ENCODE measurements at places on chromosomes 2 and 18. TPM values are rescaled to one million over a fixed set of nuclear protein-coding genes. Genes with fewer than 3 reads are reported as not detected.
A peak's percentile ranks its signal among the peaks of the same experiment; 100 is the strongest.

- no peak for DNase-seq
These were observed 127.8 kb downstream of the MBP start for GRCh38 chr18:77004555-77005380.

DNA sequence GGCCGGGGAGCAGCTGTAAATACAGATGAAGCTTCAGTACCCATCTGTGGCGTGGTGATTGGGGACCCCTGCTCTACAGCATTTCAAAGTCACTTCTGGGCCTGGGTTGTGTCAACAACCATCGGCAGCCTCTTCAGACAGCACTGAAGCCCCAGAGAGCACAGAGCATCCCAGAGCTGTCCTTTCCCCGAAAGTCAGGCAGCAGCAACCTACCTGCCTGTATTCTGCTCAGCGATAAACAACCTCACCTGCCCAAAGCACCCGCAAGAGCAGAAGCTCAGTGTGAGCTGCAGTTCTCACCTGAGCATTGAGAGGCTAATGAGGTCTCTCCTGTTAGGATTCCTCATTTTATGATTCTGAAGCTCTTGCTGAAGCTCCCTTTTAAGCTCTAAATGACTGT lies 19.3 kb downstream of the TRABD2A start:
- DNase-seq, result no peak

GRCh38 chr2:237731663-237732062 lies 66.9 kb upstream of the RBM44 start:
- DNase-seq, result no peak

DNA sequence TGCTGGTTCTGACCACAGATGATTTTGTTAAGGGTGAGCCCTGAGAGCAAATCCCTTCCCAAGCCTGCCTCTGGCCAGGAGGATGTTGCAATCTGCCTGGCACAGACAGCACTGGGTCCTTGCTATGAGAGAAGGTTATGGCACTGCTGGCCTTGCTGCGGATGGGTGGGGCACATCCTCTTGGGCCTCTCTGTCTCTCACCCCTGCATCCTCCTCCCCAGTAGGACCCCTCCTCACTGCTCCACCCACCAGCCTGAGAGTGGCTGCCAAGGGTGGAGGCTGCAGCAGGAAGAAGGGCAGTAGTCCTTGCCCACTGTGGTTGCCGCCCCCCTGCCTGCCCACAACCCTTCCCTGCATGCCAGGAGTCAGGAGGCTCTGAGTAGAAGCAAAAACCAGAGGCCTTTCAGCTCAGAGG lies 180.9 kb downstream of the ZBTB7C start:
- no peak for DNase-seq

GRCh38 chr2:29655391-29656086 lies 265.8 kb downstream of the ALK start:
- DNase-seq, result no peak

GRCh38 chr2:8608411-8608954 lies 73.4 kb upstream of the ID2 start:
- DNase-seq, result no peak

- no peak for DNase-seq
These were observed 1407.1 kb upstream of the ACVR2A start for GRCh38 chr2:146437712-146438111.

DNA sequence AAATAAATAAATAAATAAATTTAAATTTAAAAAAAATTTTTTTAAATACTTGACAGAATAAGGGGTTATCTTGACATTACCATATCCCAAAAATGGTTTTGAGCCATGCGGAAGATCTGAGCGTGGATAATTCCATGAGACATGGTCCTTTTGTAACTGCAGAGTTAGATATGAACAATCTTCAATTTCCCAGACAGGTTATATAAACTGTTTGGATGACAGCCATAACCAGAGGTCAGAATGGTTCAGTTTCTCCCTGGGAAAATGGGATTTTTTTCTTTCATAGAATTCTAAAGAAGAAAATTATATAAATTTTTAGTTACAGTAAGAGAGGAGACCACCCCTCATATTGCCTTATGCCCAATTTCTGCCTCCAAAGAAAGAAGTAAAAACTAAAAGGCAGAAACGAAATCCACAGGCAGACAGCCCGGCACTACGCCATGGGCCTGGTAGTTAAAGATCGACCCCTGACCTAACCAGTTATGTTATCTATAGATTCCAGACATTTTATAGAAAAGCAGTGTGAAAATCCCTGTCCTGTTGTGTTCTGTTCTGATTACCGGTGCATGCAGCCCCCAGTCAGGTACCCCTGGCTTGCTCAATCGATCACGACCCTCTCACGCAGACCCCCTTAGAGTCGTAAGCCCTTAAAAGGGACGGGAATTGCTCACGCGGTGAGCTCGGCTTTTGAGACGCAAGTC lies 3.0 kb downstream of the GALM start:
- DNase-seq, result no peak

- DNase-seq, result no peak
These were observed 80.8 kb downstream of the VIT start for GRCh38 chr2:36777272-36777671.

DNA sequence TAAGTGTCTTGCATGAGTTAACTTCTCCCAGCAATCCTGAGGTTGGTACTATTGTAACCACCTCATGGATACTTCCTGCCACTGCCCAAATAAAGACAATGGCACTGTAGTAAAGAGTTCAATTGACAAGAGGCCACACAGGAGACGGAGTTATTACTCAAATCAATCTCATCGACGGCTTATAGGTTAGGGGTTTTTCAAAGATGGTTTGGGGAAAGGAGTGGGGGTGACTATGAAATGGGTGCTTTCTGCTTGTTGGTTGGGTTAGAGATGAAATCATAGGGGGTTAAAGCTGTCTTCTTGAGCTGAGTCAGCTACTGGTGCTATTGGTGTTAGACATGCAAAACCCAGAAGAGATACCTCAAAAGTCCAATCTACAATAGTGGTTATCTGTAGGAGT lies 1258.0 kb upstream of the ZEB2 start:
- DNase-seq, result no peak

- DNase-seq, result no peak
These were observed 10.9 kb downstream of the YES1 start for GRCh38 chr18:801137-801536.

- DNase-seq, result no peak
These were observed 5.4 kb downstream of the CWC22 start for GRCh38 chr2:180001726-180002125.

- DNase-seq, result peak; percentile 24
These were observed 52.7 kb downstream of the TET3 start for GRCh38 chr2:74037379-74037860.

- DNase-seq, result no peak
These were observed 360.0 kb upstream of the RAB6C start for GRCh38 chr2:129619471-129619870.

DNA sequence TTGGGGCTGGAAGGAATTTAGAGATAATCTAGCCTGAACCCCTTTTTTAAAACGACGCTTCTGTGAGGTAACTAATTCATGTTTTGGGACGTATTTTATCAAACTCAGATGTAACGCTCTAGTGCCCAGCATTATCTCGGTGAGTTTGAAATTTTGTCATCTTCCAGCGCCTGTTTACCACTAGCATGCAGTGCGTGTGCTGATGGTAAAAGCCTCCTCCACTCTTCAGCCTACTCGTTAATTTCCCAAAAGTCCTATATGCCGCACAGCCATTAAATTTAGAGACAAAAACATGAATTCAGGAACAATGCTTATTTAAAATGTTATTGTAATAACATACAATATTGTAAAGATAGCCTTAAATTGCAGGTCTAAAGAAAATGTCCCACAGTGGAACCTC lies 2.8 kb downstream of the ZCCHC2 start:
- no peak for DNase-seq

DNA sequence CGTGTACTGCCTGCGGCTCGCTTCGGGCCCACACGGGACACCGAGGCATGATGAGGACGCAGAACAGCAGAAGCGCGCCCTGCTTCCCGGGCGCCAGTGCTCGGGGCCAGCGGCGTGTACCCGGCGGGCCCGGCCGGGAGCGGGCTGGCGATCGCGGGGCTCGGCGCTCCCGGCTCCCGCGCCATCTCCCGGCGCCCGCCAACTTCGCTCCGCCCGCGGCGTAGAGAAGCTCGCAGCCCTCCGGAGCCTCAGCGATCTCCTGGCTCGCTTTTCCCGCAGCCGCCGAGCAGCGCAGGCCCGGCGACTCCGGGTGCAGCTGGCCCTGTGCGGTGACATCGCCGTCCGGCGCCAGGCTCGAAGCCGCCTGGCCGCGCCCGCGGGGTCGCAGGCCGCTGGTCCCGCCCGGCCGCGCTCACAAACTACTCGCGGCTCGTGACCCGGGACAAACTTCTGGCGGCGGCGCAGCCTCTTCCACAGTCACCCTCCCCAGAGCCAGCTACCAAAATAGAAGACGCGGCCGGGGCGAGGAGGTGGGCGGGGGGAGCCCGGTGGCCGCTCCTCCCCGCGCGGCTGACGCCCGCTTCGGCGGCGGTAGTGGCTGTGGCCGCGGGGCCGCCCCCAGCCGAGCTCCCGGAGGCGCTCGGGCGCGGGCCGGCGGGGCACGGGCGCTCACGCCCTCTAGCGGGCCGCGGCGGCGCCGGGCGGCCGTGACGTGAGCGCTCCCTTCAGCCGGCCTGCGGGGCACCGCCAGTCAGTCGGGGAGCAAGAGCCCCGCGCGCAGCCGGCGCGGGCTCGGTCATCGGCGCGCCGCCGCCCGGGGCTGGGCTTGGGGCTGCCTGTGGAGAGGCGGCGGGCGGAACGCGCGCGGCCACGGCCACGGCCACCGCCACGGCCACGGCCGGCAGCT lies at the start of gene PTPRM:
TSS of gene PTPRM (plus strand) at position 750 of the 907 bp plus-strand sequence. CDS start 503 bp downstream, outside the sequence.
- DNase-seq, result peak; percentile 87

- DNase-seq, result no peak
These were observed 96.3 kb upstream of the FZD7 start for GRCh38 chr2:201937343-201937742.

GRCh38 chr2:108612153-108612513 lies 77.9 kb downstream of the LIMS1 start:
- DNase-seq, result peak; percentile 76

DNA sequence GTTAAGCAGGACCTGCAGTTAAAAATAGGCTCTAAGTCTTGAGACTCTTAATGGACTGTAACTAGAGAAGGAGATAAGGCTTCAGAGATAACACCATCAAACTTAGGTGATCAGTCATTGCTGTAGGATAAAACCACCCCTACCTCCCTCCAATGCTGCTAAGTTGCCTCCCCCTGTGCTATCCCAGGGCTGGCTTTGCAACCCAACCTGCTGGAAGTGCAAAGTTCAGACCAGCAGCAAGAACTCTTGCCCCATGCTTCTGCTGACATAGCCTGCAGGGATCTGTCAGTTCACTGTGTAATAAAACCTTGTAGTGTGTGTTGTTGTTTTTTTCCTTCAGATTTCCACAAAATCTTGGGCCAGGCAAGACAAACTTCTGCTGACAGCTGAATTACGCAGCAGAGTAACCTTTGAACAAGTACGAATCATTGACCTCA lies 57.4 kb upstream of the EPB41L3 start:
- no peak for DNase-seq

- DNase-seq, result no peak
These were observed 37.8 kb upstream of the CCDC195 start for GRCh38 chr2:224753743-224754540.

GRCh38 chr2:239744706-239745340 lies 280.3 kb downstream of the NDUFA10 start:
- DNase-seq, result no peak

Gene ARHGAP28
- 144 TPM for polyA plus RNA-seq

Gene C1QL2
- polyA plus RNA-seq, result not detected

Gene ANKRD62
- polyA plus RNA-seq, result 0.07 TPM

Gene OTOS
- not detected for polyA plus RNA-seq

Gene NAB1
- 86.1 TPM for polyA plus RNA-seq

Gene SPP2
- not detected for polyA plus RNA-seq

Gene UGT1A3
- not detected for polyA plus RNA-seq

Gene AQP12A
- not detected for polyA plus RNA-seq

Gene GLB1L
- 17.4 TPM for polyA plus RNA-seq

Gene SRD5A2
- 0.73 TPM for polyA plus RNA-seq

Gene TMEM131
- 46.7 TPM for polyA plus RNA-seq

Measured in right lung (tissue), 10 donors.